GM12891 (cell line): ENCODE measurements at places on chromosomes 7 and 10.

- no peak for DNase-seq
Observed at GRCh38 chr7:35988105-35988504, 164.9 kb upstream of the EEPD1 start.

DNA sequence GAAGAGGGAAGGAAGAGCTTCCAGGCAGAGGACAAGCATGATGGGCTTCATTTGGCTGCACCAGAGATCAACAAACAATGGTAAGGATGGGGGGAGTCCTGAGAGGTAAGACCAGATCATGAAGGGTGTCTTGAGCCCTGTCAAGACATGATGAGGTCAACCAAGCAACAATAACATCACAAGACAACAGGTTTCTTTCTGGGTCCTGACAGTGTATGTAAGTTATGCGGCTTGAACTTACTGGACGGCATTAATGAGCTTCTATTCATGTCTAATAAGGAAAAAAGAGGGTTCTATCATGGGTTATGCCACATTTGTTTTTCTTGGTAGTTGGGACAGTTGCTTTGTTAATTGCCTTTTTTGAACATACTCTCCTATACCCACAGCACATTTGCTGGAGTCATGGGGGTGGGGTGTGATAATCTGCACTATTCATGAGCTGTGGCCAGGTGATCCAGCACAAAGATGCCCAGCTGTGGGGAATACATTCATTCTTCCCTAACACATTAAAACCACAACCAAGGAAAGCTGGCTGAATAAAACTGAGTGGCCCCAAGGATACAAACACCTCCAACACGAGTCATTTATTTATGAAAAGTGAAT is 168.8 kb upstream of the KLF14 start:
- no peak for DNase-seq

GRCh38 chr10:9508606-9509005 is 1454.1 kb downstream of the GATA3 start:
- no peak for DNase-seq

DNA sequence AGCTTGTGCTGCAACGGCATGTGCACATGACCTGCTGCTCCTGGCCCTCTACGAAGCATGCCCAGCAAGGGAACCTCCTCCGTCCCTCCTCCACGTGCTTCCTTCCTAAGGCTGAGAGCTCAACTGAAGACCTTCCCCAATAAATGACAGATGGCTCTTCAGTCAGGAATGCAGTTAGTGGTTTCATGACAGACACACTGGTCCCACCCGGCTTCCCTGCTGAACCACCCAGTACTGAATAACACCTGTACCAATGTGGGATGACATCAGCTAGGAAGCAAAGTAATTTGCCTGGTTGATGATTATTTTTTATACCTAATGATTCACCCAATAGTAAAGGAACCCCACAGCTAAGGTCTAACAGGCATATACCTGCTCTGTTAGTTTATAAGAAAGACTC is 69.1 kb downstream of the SCRN1 start:
- DNase-seq = no peak

GRCh38 chr7:112930787-112931186 is 140.6 kb upstream of the TMEM168 start:
- DNase-seq = no peak

DNA sequence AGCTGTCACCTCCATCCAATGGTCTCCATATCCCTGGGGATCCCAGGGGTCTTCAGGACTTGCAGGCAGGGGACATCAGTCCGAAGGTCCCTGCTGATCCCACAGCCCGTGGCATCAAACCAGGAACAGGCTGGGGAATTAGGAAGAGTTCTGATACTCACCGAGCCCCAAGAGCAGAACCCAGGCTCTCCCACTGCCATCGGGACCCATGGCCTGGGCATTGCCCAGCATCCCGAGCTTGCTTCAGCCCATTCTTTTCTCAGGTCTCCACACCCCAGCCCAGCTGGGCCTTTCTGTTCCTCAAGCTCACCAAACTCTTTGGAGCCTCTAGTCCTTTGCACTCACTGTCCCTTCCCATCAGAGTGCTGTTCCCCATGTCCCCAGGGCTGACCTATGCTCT is 280.9 kb downstream of the GRID1 start:
- no peak for DNase-seq

DNA sequence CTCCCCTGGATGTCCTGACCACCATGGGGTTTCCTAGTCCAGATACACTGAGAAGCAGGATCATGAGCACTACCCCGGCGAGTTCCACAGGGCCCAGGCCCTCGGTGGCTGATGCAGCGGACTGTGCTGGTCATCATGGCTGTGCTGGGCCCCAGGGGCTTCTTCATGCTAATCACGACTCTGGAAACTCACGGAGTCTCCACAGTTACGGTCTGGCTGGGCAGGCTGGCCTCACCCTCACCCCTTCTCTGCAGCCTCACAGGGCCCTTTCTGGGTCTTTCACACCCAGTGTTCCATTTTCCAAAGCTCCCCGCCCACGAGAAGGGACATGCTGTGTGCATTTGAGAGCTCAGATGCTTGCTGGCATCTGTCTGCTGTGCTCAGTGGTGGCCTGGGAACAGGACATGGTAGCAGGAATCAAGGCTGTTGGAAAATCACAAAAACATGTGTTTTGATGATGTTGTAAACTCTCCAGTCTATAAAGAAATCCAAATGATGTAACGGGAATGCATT is 119.0 kb downstream of the PTPN20 start:
- DNase-seq = no peak

DNA sequence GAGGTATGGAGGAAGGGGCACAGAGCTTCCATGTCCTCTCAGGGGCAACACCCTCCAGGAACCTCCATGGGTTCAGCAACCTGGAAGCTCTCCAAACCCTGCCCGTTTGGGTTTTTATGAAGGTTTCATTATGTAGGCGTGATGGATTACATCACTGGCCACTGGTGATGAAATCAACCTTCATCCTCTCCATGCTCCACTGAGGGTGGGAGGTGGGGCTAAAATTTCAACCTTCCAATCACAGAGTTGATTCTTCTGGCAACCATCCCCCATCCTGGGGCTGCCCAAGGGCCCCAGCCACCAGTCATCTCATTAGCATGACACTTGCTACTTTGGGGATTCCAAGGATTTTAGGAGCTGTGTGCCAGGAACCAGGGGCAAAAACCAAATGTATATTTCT is 90.1 kb downstream of the TEX36 start:
- no peak for DNase-seq

- DNase-seq = no peak
Observed at GRCh38 chr7:128681794-128682537, 9.9 kb downstream of the GARIN1A start.

- DNase-seq = no peak
Observed at GRCh38 chr7:112986256-112987031, 100.2 kb downstream of the GPR85 start.

- DNase-seq = no peak
Observed at GRCh38 chr7:77467408-77467807, 51.3 kb upstream of the GSAP start.

DNA sequence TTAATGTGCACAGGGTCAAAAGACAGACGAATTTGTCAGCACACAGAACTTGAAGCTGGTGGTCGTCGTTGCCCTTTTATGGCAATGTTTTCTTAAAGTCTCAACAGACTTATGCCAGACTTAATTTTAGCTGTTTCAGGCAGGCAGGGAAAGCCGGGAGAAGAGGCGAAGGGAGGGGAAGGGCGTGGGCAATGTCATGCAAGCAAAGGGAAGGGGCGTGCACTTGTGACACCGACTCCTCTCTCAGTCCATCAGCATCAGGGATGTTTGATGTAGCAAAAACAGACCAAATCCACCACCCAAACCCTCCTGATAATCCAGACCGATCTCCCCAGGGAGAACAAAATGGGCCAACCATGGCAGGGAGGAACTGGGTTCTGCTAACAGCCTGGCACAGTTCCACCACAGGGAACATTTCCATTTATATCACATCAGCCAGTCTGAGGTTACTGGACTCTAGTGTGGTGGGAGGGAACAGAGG is 118.1 kb upstream of the RHEB start:
- DNase-seq = no peak

- DNase-seq = no peak
Observed at GRCh38 chr7:133360201-133360600, 107.3 kb downstream of the EXOC4 start.

DNA sequence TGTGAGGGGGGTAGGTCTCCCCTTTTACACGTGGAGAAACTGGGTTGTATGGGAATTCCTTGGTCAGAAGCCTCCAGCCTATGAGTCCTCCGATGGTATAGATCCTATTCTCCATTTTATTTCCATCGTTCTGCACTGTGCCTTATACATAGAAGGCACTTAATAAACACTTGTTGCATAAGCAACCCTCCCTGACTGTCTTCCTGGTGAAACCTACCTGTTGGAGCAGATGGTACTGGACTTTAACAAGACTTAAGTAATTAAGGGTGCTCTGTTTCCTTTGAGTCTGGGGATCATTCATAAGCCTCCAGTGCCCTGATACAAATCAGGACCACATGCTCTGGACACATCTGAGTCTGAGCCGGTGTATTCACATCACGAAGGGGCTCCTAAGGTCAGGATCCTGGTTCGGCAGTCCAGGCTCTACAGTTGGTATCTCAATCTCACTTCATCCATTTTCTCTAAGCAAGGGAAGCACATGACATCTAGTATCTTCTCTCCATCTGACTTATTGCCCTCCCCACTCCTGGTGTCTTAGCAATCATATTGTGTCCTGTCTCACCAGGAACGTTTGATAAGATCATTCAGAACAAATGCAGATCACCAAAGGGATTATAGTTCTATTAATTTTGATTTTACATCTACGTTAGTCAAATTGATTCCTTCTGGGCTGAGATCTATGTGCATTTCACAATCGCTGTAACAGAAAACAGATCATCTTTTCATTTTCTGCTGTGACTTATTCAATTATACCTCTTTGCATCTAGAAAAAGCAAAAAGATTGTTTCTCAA is 22.8 kb upstream of the EZH2 start:
- DNase-seq = no peak

- no peak for DNase-seq
Observed at GRCh38 chr7:16564909-16565426, 38.3 kb downstream of the LRRC72 start.

DNA sequence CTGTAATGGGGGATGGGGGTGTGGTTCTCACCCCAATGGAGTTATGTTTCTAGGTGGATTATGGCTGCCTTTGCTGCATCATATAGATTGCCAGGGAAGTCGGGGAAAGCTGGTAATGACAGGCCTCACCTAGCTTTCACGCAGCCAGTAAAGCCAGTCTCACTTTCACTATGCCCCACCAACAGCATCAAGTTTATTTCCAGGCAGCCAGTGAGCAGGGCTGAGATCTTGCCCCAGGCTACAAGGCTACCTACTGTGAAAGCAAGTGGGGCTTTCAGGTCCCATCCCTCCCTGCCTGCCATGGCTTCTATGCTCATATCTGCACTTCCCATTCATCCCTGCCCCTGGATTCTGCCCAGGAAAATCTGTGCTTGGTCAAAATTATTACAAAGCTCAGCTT is 61.7 kb upstream of the NXPH1 start:
- no peak for DNase-seq

DNA sequence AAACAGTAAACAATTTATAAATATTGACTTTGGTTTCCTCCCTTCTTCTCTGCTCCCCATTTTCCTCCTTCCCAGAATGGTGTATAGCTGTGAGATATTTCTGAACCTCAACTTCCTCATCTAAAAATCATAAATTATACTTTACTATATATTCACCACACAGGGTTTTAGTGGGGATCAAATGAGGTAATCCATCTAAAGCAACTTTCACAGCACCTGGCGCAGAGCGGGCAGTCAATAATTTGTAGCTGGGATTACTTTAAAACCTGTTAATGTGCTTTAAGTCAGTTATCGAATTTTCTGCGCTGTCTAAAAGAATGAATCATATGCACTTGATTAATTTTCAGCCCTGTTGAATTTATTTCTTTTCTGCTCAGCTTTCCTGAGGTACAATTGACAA is 172.7 kb downstream of the PTEN start:
- no peak for DNase-seq

GRCh38 chr10:1110674-1111119 is 54.5 kb downstream of the WDR37 start:
- DNase-seq = no peak

DNA sequence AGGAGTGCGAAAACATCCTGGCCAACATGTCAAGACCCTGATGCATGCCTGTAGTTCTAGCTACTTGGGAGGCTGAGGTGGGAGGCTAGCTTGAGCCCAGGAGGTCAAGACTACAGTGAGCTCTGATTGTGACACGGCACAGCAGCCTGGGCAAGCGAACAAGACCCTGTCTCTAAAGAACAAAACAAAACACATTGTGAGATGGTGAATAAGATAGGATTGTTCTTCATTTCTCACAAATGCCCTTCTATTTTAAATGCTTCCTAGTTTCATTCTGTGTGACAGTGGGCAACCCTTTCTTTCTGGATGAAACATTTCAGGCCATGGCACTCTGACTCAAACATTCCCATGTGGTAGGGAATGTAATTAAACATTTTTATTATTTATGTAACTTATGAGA is 13.5 kb downstream of the EFCAB10 start:
- no peak for DNase-seq

DNA sequence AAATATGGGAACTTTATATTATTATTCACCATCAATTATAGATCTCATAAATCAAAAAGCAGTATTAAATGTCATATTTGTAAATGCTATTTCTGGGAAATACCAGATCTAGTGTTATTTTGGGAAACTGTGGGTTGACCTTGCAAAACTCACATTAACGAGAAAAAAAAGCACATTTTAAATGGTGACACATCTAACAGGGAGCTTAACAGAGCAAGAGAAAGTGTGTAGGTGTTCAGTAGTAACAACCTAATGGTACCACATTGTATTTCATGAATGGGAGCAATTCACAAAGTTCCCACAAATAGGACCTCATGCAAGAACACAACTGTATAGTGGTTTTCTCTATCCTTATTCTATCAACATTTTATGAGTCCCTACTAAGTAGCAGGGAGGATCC is 26.2 kb upstream of the HDAC9 start:
- no peak for DNase-seq

DNA sequence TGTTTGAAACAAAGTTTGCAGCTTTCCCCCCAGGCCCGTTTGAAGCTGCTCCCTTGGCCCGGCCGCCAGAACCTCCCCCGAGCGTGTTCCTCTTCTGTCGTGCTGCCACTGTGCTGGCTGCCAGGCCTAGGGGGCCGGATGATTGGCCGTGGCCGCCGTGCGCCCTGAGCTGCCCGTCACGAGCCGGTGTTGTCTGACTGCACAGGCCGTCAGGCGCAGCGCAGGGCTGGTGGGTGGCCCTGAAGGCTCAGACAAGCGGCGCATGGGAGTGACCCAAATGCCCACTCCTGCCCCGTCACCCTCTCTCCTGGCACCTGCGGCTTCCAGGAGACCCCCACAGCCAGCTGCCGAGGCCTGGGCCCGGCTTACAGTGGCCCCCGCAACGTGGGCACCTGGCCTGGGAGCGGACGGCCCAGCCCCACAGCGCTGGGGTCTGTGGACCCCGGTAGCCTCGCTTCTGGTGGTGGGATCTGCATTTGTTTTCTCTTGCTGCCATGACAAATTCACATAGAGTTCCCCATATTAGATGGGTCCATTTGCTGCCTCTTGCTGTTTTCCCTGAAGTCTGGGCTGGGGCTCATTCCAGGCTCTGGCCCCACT is 13.1 kb downstream of the JAKMIP3 start:
- no peak for DNase-seq
